ENCODE measurements at places on chromosomes 3 and 15.

DNA sequence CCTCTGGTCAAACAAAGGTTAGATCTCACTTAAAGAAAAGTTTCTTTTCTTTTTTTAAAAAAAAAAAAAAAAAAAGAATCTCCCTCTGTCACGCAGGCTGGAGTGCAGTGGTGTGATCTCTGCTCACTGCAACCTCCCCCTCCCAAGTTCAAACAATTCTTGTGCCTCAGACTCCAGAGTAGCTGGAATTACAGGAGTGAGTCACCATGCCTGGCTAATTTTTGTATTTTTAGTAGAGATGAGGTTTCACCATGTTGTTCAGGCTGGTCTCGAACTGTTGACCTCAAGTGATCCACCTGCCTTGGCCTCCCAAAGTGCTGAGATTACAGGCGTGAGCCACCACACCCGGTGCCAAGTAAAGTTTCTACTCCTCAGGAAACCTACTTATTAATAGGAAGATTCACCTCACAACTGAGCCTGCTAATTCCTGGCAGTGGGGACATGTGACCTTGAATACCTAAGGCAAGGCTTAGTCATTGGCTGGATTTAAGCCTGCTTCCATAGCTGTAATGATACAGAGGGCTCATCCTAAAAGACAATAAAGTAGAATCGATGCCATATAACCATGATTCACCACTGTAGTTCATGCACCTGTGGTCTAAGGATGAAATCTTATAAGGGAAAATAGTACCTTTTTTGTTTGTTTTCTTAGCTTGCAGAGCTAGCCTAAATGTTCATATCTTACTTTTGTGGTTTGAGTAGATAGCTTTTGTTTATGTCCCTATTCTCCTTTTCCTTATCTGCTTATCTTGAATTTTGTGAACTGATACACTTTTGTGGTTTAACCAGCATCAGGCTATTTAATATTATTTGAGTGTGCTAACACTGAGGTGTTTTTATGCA, 24.8 kb upstream of the RBMS3 start:
- no peak for DNase-seq

- DNase-seq = no peak
Observed at GRCh38 chr15:101554115-101554915, 64.8 kb upstream of the PCSK6 start.

DNA sequence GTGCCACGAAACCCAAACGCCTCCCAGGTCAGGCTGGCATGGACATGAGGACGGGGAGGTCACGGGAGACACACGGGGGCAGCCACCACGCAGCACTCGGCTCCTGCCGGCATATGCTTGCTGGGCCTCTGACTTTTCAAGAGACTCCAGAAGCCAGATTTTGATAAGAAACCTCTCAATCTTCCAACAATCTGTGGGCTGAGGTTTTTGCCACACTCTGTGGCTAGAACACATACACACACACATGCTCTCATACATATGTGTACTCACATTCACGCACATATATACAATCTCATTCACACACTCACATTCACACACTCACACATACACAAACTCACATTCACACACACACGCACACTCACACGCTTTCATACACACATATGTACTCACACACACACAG, 86.7 kb upstream of the LINGO1 start:
- DNase-seq = no peak

DNA sequence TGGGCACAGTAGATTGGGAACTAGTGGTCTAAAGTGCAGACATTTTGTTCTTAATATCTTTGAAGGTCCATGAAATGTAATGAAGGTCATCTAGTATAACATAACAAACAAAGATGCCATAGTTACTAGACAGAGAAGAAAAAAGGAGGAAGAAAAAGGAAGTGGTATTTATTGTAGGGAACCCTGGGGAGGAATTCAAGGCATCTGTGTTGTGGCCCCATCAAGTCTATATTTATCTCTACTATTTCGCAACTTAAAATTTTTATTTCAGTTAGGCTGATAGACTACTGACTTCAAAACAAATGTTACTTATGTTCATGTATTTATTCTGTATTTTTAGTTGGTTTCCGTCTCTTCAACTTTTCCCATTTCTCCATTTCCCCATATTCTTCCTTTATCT, 48.9 kb upstream of the ZDHHC23 start:
- no peak for DNase-seq

- no peak for DNase-seq
Observed at GRCh38 chr3:147864754-147865354, 455.7 kb downstream of the ZIC1 start.

DNA sequence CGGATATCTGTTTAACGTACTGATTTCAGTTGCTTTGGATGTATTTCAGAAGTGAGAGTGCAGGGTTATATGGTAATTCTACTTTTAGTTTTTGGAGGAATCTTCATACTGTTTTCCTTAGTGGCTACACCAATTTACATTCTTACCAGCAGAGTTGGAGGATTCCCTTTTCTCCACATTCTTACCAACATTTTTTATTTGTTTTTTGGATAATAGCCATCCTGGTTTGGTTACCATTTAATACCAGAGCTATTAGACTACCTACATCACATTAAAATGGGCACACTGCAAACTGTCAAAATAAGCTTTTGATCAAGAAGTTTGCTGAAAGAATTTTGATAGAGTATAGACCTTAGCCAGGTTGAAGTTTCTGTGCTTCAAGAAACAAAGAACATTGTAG, 217.2 kb upstream of the CFAP20DC start:
- DNase-seq = no peak

- no peak for DNase-seq
Observed at GRCh38 chr3:43062040-43062563, 43.8 kb downstream of the POMGNT2 start.

DNA sequence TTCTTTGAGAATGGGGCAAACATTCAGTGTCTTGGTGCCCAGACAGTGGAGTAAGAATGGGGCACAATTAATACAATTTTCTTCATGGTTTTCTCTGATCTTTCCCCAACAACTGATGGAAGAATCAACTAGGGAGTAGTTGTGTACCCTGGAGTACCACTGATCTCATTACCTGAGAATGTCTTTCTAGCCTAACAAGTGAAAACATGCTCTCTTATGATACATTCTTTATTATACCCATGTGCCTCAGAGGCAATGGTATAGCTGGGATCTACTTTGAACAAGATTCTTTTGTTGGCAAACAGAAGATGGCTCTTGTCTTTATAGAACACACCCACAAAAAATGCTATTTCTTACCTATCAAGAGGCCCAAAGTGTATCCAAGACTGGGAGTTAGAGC, 250.6 kb upstream of the CMC1 start:
- DNase-seq = no peak

GRCh38 chr3:39592311-39593050, 125.0 kb downstream of the MOBP start:
- no peak for DNase-seq

GRCh38 chr3:44359146-44359751, 20.7 kb downstream of the TCAIM start:
- no peak for DNase-seq

DNA sequence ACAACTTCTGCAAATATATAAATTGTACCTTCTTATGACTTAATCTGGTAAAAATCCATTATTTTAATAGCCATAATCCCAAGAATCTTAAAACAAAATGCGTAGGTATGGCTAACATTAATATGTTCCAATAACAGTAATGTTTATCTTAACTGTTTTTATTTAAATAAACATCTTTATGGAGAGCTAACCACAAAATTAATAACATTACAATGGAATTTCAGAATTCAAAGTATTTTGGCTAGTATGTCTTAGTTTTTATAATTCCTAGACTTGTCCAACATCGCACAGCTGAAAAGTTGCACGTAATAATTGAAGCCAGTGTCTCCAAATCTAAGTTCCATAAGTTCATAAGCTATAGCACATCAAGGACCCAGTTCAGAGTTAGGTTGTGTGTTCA, 47.6 kb downstream of the ANKRD28 start:
- no peak for DNase-seq

DNA sequence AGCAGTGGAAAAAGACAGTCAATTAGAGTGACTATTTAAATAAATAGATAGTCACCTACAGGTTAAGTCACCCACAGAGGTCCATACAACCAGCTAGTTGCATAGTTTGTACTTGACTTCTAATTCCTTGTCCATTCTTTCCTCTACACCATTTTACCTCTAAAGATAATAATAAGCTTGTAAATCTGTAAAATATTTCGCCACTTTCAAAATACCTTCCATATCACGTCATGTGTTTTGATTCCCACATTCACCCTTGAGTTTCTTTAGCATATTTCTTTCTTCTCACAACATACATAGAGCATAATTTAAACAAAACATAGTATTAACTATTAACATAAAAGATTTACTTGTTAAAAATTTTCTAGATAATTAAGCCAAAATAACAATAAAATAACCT, 689.6 kb downstream of the MECOM start:
- DNase-seq = no peak

- no peak for DNase-seq
Observed at GRCh38 chr3:81734742-81735141, 26.7 kb downstream of the GBE1 start.

- DNase-seq = no peak
Observed at GRCh38 chr15:83305704-83306291, 21.3 kb upstream of the BNC1 start.

GRCh38 chr3:71689291-71689690, 35.9 kb downstream of the EIF4E3 start:
- no peak for DNase-seq

- DNase-seq = no peak
Observed at GRCh38 chr15:39194106-39194830, 386.6 kb upstream of the THBS1 start.

DNA sequence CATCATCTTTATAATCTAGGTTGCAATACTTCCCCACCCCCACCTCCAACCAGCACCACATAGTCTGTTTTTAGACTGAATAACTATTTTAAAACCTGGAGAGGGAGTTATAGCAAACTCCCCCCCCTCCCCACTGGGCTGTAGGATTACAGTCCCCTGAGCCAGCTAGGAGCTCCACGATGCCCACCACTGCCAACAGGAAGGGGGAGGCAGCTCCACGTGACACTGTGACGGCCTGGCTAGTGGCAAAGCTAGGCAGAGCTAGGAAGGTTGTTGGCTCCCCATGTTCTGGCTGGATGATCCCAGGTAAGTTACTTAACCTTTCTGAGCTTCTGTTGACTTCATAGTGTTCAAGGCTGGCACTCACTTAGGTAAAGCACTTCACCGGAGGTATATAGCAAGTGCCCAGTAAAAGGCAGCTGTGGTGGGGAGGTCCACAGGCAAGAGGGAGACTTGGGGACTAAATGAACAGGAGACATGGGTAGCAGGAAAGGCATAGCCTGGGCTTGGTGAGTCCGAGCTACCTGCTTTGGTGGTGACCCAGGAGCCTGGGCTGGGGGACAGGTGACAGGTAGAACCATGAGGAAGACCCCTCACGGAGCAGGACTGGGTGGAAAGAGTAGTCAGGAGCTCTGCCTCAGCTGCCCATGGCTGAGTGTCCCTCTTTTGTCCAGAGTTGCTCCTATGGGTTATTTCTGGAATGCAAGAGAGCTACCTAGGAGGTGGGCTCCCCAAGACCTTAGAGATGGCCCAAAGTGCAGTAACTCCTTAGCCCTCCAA, 4.0 kb upstream of the TBC1D21 start:
- no peak for DNase-seq

DNA sequence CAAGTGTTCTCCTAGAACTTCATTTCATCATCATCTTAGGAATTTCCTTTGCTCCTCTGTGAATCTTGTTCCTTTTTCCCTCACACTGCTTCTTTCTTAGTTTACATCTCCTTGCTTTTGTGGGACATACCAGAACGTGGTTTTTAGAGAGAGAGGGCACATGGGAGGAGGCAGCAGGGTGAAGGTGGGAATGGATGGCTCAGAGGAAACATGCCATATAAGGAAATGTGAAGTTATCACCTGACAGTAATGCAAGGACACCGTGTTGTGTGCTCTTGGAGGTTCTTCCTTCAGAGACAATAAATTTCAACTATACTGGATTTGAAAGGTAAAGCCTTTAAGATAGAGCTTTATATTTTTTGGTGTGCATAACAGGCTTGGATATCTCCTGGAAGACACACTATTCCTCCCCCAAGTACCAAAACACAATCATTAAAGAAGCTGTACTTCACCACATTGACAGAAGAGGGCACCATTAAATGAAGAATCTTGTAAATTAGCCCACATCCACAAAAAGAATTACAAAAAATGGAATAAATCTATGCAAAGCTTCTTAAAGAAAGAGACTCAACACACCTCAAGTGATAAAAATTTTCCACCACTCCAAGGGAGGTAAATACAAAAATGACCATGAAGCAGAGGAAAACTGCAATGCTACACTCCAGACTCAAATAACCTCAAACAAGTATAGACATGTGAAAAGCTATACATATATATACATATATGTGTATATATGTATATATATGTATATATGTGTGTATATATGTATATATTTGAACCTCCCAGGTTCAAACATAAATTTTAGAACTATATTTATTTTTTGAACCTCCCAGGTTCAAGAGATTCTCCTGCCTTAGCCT, 26.1 kb downstream of the RPL39L start:
- no peak for DNase-seq

GRCh38 chr3:50825841-50826240, 151.1 kb downstream of the DOCK3 start:
- no peak for DNase-seq

DNA sequence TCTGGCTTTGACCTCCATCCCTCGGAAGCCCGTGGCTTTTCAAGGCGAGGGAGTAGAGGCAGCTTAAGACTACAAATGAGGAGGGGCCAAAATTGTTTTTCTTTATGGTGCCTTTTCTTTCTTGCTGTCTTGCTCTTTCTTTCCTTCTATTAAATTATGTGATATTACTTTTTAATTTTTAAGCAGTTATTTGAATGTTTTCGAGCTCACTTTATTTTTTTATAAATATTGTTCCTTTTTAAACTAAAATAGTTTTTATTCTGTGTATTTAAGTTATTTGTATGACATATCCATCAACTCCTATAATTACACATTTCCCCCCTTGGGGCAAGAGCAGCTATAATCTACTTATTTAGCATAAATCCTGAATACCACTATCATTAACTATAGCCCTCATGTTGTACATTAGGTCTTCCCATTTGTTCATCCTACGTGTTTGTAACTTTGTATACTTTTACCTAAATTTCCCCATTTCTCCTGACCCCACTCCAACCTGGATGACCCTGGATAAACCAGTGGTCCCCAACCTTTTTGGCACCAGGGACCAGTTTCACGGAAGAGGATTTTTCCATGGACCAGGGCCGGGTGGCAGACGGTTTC, 622 bp upstream of the PLSCR1 start:
- no peak for DNase-seq

- no peak for DNase-seq
Observed at GRCh38 chr15:28911310-28911931, 25.6 kb downstream of the APBA2 start.

GRCh38 chr3:197186887-197187588, 111.4 kb downstream of the DLG1 start:
- no peak for DNase-seq

- no peak for DNase-seq
Observed at GRCh38 chr3:93923006-93923405, 50.7 kb downstream of the PROS1 start.

GRCh38 chr3:9649791-9650521, 651 bp downstream of the MTMR14 start:
- DNase-seq = no peak

DNA sequence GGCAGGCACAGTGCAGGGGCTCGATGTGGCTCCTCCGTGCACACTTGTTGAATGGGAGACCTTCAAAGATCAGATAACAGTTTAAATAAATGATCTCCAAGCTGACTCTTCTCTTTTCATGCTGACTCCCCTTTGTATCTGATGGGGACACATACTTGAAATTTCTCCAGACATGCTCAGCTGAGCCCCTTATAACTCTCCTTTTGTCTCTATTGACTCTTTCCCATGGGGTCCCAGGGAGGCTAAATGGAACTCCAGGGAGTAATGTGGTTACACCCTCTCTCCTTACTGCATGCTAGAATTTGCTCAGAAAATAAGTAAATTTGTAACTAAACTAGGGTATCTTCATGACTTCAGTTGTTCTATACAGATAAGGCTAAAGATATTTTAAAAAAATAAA, 48.2 kb upstream of the TM4SF4 start:
- DNase-seq = no peak

Data from stimulated activated CD4-positive, alpha-beta T cell treated with anti-CD3 and anti-CD28 coated beads, TNF-alpha, amount 100 ng/mL, for 24 hours (primary cell).